DND-41 (cell line): ENCODE measurements at places on chromosomes 5 and 9.

- DNase-seq: no peak
Observed at GRCh38 chr9:96567203-96567700, 52.4 kb downstream of the CDC14B start.

GRCh38 chr5:58404734-58405133 is 55.2 kb downstream of the PLK2 start:
- DNase-seq: no peak

DNA sequence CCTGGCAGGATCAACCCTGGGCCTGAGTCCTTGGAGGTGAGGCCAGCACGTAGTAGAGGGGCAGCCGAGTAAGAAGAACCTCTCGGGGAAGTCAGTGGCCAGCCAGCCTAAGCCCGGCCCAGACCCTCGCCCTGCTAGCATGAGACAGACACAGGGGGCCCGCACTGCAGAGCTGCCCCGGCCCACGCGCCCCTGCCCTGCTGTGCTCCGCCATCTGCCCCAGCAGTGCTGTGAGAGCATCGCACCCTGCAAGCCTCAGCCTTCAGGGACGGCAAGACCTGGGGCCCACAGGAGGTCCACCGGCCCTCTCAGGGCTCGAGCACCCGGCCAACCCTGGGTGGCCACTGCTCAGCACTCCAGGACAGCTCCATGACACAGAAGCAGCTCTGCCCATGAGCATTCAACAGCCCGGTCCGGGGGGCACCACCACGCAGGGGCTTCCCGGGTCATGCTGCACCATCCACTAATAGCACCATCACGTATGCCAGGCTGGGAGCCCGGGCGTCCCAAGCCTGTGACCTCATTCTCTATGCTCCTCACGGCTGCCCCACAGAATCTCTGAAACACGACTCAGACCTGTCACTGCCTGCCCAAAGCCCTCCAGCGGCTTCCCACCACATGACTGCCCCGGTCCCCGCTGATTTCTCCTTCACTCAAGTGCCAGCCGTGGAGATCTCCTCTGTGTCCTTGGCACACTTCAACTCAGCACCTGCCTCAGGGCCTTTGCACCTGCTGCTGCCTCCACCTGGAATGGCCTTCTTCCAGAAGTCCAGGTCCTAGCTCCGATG is 38.1 kb downstream of the ADAMTS2 start:
- DNase-seq: no peak

GRCh38 chr5:82859451-82860140 is 217.6 kb downstream of the TMEM167A start:
- DNase-seq: no peak

DNA sequence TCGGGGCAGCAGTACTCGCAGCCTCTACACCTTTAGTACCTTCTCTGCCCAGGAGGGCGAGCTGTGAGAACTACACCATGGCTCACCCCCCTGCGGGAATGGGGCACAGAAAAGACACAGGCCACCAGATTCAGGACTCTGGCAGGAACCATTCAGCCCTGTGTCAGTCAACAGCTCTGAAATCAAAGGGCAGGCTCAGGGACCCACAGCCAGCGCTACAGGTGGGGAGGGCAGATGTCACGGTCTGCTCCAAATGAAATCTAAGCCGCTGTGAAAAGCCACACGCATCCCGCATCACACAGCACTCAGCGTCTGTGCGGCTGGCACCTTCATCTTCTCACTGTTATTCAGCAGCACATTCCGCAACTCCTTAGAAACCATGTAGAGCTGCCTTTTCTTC is 27.9 kb downstream of the NSUN2 start:
- DNase-seq: no peak

DNA sequence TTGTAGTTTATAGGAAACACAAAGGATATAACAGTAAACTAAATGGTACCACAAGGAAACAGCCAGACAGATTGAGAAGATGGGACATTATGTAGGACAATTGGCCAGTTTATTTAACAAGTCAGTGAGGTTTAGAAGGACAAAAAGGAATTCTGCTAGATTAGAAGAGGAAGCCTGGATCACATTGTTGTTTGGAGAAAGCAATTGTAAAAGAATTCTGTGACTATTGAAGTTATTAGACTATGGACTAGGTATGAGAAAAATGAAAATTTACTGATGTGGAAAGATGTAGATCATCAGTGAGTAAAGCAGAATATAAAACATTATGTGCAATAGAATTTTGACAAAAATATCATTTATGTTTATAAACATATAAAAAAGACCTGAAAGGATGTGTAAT is 97.1 kb downstream of the CFAP95 start:
- no peak for DNase-seq

- peak; percentile 70 for DNase-seq
Observed at GRCh38 chr5:9156282-9156681, 389.6 kb downstream of the SEMA5A start.

DNA sequence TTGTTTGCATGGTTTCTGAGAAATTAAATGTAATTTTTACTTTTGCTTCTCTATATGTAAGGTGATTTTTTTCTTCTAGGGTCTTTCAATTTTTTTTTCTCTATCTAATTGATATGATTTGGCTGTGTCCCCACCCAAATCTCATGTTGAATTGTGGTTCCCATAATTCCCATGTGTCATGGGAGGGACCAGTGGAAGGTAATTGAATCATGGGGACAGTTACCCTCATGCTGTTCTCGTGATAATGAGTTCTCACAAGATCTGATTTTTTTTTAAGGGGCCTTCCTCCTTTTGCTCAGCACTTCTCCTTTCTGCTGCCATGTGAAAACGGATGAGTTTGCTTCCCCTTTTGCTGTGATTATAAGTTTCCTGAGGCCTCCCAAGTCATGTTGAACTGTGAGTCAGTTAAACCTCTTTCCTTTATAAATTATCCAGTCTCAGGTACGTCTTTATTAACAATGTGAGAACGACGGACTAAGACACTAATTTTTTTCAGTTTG is 150.8 kb downstream of the MTRR start:
- no peak for DNase-seq

- DNase-seq: no peak
Observed at GRCh38 chr5:116441223-116441622, 133.4 kb downstream of the SEMA6A start.

DNA sequence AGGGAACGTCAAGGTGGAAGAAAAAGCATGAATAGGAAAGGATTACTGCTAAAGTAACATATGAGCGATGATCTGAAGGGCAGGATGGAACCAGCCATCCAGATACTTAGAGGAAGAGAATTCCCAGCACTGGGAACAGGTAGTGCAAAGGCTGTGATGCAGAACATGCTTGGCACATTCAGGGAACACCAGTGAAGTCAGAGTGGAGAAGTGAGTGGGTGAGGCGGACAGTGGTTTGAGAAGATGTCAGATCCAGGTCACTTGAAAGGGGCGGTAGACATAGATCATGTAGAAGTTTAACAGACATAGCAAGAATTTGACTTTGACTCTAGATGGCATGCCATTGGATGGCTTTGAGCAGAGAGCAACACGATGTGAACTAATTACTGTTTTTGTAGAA is 374.2 kb downstream of the PDE4D start:
- no peak for DNase-seq

DNA sequence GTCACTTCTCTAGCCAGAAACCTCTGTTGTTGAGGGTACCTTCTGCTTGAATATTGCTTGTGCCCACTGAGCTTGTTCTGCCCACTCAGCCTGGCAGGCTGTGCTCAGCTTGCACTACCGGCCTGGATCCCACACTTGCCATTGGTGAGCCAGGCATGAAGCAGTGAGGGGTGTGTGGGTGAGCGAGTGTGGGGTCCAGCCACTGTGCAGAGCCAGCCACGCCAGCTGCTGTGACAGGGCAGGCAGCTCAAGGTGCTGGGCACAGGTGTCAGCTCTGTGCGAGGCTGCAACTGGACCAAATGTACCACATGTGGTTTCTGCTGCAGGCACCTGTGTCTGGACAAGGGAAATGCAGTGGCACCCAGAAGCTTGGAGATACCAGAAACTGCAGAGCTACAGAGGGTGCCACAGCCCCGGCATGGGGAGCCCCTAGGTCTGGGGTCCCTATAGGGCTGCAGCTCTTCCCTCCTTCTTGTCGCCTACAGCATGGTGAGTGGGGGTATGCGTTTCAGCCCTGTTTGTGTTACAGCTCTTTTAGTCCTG is 305.1 kb upstream of the RIOK2 start:
- DNase-seq: no peak

DNA sequence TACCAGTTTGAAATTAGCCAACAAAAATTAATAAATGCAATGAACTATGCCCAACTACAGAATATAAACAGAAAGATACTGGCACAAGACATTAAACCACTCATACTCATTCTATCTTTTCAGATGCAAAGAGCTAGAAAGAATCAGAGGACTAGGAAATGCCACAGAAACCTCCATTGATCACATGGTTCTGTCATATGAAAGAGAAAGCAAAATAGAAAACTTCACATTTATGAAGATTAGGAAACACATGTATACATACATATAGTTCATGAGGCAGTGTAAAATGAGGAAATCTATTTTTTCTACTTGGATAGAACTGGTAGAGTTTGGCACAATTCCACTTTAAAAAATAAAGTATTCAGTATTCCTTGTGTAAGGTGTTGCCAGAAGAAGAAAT is 275.1 kb upstream of the PTGER4 start:
- no peak for DNase-seq

DNA sequence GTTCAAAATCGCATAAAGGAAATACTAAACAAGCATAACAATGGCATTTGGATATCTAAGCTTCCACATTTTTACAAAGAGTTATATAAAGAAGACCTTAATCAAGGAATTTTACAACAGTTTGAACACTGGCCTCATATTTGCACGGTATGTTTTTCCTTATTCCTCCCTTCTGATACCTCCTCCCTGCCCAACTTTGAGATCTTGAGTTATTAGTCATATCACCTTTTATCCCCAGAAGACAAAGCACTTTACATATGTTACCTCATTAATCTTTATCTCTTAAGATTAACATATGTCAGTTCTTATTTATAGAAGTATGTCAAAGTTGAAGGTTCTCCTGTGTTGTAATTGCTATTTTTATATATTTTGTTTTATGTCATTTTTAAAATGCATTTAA is 29.8 kb downstream of the TDRD7 start:
- no peak for DNase-seq

GRCh38 chr5:37575541-37576489 is 196.7 kb downstream of the WDR70 start:
- DNase-seq: no peak

- no peak for DNase-seq
Observed at GRCh38 chr9:110591526-110591925, 12.0 kb upstream of the SVEP1 start.

- DNase-seq: no peak
Observed at GRCh38 chr9:134549336-134549735, 92.3 kb upstream of the COL5A1 start.

- no peak for DNase-seq
Observed at GRCh38 chr5:90747175-90747574, 188.6 kb downstream of the ADGRV1 start.

GRCh38 chr5:55344392-55344992 is 36.7 kb downstream of the MTREX start:
- peak; percentile 66 for DNase-seq

GRCh38 chr9:69175486-69175885 is 1.4 kb downstream of the TJP2 start:
- DNase-seq: no peak

DNA sequence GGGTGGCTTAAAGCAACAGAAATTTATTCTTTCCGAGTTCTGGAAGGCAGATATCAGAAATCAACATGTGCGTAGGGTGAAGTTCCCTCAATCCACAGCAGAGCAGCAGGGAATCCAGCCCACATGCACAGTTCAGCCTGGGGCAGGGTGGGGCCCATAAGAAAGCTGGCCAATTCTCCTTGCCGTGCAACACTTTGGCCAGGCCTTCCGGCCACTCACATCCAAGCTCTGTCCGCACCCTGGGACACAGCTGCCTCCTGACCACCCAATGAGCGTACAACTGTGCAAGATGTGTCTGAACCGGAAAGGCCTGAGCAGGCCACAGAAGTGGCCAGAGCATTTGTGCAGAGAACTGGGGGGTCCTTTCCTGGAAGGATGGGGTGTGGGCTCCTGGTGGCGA is 274.9 kb downstream of the GADD45G start:
- DNase-seq: no peak

GRCh38 chr9:77595426-77596095 is 52.6 kb downstream of the GNA14 start:
- DNase-seq: no peak

- peak; percentile 93 for DNase-seq
Observed at GRCh38 chr5:39209924-39210323, 9.4 kb downstream of the FYB1 start.

DNA sequence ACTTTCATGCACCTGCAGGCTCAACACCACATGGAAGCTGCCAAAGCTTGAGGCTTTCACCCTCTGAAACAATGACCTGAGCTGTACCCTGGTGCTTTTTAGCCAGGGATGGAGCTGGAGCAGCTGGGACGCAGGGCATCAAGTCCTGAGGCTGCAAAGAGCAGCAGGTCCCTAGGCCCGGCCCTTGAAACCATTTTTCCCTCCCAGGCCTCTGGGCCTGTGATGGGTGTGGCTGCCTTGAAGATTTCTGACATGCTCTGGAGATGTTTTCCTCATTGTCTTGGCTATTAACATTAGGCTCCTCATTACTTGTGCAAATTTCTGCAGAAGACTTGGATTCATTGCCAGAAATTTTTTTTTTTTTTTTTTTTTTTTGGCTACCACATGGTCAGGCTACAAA is 30.3 kb upstream of the GHR start:
- DNase-seq: no peak
